A549 (cell line): ENCODE measurements at places on chromosomes 3 and 15.

GRCh38 chr3:1082108-1082507 lies 10.7 kb upstream of the CNTN6 start:
- no peak for DNase-seq

- peak; percentile 4 for DNase-seq
Observed at GRCh38 chr3:143302638-143303171, 183.1 kb downstream of the CHST2 start.

- peak; percentile 81 for DNase-seq
Observed at GRCh38 chr3:183265834-183266417, 12.9 kb downstream of the B3GNT5 start.

DNA sequence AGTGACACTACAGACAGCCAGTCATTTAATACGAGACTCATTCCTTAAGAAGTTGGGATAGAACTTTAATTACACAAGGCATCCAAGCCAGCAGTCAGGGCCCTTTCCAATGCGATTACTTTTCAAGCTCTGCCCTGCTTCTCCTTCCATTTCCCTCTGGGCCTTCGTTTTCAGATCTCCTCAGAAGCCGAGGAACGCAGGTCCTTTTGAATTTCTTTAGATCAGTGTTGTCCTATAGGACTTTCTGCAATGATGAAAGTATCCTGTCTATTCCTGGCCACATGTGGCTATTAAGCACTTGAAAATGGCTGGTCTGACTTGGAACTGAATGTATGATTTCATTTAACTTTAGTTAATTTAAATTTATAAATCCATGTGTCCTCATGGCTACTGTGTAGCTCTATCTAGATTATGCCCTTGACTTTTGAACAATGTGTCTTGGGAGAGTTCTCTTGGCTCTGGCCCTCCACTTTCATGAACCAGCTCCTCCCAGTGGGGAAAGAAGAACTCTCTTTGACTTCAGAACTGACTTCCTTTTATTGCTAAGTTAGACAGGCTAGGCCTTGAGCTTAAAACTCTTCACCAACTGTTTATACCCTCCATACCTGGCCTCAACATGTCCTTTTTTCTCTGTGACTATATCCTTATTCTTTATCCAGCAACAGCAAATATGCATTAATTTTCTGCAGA lies 22.6 kb downstream of the TGFBR2 start:
- DNase-seq = peak; percentile 34

- DNase-seq = no peak
Observed at GRCh38 chr15:100863075-100863795, 16.4 kb upstream of the ALDH1A3 start.

- DNase-seq = peak; percentile 44
Observed at GRCh38 chr15:71043373-71043772, 71.9 kb upstream of the THSD4 start.

DNA sequence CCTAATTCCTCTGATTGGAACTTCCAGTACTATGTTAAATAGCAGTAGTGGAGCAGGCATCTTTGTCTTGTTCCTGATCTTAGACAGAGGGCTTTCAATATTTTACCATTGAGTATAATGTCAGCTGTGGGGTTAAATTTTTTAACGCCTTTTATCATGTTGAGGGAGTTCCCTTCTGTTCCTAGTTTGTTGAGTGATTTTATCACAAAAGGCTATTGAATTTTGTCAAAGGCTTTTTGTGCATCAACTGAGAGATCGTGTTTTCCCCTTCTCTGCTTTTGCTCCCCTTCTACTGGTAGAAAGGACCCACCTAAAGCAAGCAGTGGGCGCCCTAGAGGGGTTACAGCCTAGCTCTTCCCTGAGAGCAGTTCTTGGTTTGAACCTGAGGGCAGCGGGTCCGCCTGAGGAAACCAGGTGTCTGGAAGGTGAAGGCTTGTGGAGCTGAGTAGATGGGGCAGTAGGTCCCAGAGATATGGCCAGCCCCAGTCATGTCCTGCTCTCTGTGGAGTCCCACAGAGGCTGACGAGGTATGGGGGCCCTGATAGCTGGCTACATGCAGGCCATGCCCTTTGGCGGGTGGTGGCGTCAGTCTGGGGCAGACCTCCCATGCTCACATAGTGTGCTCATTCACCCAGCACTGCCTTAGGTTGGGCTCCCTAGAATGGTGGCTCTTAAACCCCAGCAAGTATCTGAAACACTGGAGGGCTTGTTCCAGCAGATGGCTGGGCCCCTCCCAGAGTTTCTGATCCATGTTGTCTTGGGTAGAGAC lies 11.3 kb downstream of the HDAC11 start:
- DNase-seq = no peak

- no peak for DNase-seq
Observed at GRCh38 chr3:37026851-37027250, 33.5 kb downstream of the MLH1 start.

- DNase-seq = peak; percentile 78
Observed at GRCh38 chr15:68650901-68651709, 72.3 kb downstream of the CORO2B start.

GRCh38 chr15:89419370-89419984 lies 76.9 kb downstream of the RHCG start:
- DNase-seq = no peak

DNA sequence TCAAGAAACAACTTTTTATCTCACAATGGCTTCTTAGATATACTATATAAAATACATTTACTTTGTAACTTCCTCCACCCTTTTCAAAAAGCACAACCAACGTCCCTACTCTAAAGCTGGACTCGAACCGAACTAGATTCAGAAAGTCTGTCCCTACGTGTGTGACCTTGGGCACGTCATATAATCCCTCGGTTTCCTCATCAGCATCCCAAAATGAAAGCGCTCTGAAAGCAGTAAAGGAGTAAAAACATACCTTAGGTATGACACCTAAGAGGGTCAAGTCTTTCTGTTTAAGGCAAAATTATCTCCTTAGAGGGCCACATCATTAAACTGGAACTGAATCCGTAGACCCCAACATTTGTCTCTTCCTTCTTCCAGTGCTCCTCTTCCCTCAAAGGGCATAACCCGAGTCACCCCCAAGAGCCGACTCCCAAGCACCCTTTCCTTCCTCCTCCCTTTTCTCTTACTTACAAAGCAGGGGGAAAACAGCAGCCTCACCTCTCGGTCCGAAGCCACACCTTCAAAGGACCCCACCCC lies 663 bp downstream of the PDCD10 start:
- DNase-seq = peak; percentile 23

- no peak for DNase-seq
Observed at GRCh38 chr15:62524848-62525247, 359.8 kb upstream of the C2CD4B start.

DNA sequence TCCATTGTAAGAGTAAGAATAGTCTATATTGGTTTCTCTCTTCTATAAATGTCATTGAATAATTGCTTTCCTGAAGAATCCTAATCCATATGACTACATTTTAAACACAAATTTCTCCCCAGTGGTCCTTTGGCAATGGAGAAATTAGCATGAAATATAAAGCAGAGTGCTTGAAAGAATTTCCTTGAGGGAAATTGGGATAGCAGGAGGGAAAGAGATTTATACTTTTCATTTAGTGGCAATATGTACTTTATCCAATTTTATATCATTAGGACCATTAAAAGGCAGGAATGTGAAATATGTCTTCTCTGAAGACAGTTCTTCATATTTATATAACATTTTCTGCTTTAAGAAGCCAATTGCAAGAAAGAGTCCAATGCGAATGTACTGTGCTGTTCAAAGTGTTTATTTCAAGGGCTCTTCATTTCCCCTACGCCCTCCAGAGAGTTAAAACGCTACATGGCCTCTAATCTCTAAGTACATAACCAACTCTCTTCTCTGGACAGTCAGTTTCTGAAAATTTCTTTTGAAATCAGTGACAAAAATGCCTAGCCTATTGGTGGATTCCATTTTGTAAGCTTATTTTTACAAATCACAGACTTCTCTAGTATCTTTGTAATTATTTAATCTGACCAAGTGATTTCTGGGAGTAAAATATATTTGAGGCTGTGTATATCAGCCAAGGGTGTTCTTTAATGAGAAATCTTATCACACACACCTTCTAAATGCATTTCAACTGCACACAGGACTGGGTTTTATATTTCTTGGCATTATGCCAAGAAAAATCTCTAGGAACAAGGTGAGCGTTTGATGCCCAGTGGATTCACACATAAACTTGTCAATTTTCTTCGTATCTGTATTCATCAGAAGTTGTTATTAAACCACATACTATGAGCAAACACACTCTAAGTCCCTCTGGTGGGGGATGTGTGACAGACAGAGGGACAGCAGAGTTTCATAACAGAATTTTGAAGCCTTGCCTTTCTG lies 51.2 kb downstream of the KCNAB1 start:
- no peak for DNase-seq

DNA sequence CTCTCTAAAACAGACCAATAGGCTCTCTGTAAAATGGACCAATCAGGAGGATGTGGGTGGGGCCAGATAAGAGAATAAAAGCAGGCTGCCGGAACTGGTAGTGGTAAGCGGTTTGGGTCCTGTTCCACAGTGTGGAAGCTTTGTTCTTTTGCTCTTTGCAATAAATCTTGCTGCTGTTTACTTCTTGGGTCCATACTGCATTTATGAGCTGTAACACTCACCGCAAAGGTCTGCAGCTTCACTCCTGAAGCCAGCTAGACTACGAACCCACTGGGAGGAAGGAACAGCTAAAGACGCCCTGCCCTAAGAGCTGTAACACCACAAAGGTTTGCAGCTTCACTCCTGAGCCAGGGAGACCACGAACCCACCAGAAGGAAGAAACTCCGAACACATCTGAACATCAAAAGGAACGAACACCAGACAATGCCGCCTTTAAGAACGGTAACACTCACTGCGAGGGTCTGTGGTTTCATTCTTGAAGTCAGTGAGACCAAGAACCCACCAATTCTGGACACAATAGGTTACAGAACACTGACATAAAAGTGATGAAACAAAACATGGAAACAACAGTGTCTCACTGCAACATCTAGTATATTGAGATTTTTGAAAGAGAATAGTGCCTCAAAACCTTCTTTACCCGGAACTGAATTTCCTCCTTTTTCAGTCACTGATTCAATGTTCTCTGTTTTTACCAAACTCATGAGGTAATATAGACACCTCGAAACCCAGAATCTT lies 28.8 kb upstream of the PLSCR2 start:
- no peak for DNase-seq

GRCh38 chr3:101720851-101721840 lies 3.3 kb upstream of the CEP97 start:
- DNase-seq = no peak

DNA sequence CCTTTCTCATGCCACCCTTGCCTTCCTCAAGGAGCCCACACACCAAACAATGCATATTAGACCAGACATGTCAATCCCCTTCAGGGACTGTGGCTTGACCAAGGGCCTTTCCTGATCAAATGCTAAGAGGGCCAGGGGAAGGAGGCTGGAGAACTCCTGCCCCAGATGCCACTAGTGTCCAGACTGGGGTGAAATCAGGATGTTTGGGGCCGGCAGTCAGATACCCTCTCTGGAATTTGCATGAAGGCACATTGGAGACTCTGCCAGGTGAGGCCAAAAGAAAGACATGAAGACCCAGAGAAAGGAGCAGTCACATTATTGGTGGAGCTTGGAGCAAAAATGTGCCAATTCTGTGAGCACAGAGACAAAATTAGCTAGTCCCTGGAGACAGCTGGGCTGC lies 154.1 kb downstream of the TLE3 start:
- DNase-seq = no peak
